Activated CD4-positive, CD25-positive, alpha-beta regulatory T cell treated with anti-CD3 and anti-CD28 coated beads, Interleukin-2, amount 50 U/mL, for 72 hours (primary cell): ENCODE measurements at places on chromosomes 2 and 18.

GRCh38 chr18:48605408-48605845 is 66.6 kb downstream of the CTIF start:
- no peak for DNase-seq

DNA sequence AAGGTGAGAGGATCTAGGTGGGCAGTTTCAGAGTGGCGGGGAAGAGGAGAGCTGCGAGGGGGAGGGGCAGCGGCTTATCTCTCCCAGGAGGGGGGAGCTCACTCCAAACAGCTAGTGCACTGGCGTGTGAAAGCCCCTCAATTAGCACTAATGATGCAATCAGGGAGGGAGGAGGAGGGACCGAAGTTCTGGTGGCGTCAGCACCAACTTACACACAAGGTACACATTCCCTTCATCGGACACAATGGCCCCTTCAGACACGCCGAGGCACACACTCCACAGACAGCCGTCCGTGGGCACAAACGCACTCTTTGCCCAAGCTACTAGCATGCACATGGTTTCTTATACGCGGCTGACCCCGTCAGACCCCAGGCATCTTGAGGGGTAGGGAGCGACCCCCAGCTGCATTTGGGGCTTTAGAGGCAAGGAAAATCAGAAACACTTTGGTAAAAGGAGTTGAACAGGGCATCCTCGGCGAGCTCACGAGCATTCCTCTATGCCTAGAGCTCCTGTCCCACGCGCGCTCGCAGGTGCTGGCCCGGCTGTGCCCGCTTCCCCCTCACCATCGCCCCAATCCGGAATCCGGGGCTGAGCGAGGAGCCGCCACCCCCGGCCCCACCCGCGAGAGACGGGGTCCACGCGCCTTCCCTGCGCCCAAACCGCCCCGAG is 868 bp upstream of the PKDCC start:
- DNase-seq, result no peak

DNA sequence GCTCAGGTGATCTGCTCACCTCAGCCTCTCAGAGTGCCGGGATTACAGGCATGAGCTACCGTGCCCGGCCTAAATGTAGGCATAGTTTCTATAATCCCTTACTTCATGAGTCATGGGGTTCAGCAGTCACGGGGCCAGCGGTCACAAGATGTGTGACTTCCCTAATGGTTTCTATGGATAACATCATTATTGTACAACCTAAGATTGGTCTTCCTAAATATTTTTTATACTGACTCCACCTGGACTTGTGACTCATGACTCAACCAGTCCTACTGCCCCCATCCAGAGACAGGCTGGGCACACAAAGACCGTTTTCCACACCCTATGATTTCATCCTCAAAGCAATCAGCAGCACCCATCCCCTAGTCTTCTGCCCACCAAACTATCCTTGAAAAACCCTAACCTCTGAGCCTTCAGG is 15.9 kb downstream of the FAM210A start:
- no peak for DNase-seq

GRCh38 chr2:14189929-14190328 is 442.6 kb upstream of the LRATD1 start:
- DNase-seq, result no peak

DNA sequence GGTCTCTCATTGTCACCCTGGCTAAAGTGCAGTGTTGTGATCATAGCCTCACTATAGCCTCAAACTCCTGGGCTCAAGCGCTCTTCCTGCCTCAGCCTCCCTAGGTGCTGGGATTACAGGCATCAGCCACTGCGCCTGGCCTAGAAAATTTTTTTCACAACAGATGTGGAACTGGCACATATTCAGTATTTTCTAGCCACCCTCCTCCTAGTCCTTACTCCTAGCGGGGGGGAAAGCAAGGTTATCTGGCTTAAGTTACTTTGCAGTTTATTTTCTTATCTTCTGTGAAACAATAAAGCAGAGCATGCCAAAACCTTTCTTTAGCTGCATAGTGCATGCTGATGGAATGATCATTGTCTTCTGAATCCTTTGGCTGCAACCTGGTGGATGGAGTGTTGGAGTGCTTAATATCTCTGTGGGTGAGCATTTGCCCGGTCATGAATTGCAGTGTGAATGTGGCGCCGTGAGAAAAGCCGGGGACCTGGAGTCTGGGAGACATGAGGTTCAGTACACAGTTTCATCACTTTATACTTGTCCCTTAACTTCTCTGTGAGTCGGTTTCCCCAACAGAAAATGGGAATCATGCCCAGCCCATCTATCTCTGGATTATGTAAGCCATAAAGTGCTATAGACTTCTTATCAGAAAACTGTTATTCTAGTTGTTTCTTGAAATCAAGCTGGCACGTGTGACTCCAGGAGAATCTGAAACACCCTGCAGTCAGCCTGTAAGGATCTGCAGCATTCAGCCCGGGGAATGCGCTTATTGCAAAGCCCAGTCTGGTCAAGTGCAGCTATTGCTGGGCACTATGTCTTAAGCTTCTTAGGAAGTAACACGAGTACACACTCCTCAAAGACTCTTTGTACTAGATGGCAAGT is 38.2 kb upstream of the MAP3K20 start:
- no peak for DNase-seq

DNA sequence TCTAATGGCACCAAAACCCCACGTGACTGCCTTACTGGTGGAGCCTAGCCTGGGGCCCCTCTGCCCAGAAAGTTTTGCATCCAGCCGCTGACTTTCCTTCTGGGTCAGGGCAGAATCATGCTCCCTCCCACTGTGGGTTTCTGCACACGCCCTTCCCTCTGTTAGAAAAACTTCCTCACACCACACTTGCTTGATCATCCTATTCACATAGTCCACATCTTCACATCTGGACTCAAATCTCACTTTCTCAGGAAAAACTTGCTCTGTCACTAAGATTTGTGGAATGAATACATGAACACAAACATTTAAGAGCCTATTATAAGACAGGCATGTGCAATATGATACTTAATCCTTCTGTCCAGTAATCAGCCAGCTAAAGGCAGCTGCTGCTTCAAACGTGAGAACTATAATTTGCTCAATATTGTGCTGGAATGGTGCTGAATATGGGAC is 274.7 kb downstream of the RND3 start:
- no peak for DNase-seq

- no peak for DNase-seq
Measured at GRCh38 chr18:26290385-26290784, 64.1 kb downstream of the TAF4B start.

- DNase-seq, result no peak
Measured at GRCh38 chr18:71630696-71631095, 913.4 kb downstream of the CBLN2 start.

GRCh38 chr2:144256996-144257707 is 262.8 kb downstream of the ZEB2 start:
- no peak for DNase-seq

GRCh38 chr2:168433527-168433926 is 22.5 kb upstream of the CERS6 start:
- DNase-seq, result no peak

GRCh38 chr2:69026026-69026425 is 13.0 kb downstream of the ANTXR1 start:
- no peak for DNase-seq

DNA sequence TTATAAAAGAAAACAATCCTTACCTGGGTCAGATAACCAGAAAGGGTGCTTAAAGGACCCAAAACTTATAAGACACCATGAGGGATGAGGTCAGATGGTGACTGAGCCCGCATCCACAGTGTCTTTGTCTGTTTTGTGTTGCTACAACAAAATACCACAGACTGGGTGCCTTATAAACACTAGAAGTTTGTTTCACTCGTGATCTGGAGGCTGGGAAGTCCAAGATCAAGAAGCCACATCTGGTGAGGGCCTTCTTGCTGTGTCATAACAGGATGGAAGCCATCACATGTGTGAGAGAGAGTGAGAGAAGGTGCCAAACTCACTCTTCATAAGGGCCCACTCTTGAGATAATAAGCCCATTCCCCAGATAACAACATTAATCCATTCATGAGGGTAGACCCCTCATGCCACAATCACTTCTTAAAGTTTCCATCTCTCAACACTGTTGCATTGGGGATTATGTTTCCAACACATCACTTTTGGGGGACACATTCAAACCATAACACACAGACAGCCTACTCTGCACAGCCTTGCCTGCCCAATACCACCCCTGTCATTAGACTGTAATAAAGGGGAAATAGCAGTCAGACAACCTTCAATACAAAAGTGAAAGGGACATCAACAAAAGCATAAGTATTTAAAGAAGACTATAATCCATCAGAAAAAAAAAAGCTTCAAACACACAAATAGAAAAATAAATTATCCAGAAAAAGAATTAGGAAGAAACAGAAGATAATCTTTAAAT is 249.8 kb downstream of the ANAPC1 start:
- no peak for DNase-seq

DNA sequence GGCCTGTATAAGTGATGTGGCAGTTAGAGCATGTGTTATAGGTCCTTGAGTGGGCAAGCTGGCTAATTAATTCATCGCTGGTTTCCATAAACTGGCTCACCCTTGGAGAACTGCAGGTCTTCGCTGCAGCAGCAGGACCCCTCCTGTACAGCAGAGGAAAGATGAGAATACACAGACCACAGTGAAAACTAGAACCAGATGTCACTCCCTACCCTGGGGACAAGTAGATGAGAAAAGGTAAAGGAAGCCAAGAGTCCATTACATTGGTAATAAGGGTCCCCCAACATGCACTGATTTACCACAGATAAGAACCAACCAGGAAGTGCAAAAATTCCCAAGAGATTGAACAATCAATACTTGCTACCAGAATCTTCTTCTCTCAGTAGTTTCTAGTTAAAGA is 415.6 kb upstream of the LYPD1 start:
- DNase-seq, result no peak

DNA sequence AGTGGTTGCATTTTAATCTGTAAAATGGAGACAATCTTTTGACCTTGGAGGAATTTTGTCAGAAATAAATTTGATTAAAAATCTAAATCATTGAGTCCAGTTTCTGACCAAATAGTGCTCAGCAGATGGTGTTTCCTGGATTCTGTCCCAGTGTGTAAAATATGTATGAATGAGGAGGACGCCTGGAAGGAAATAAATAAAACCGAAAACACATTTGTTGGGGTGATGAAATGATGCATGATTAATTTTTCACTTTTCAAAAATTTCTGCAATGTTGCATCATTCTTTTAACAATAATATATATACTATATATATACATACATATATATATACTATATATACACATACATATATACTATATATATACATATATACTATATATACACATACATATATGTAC is 261.1 kb upstream of the TRIB2 start:
- no peak for DNase-seq

DNA sequence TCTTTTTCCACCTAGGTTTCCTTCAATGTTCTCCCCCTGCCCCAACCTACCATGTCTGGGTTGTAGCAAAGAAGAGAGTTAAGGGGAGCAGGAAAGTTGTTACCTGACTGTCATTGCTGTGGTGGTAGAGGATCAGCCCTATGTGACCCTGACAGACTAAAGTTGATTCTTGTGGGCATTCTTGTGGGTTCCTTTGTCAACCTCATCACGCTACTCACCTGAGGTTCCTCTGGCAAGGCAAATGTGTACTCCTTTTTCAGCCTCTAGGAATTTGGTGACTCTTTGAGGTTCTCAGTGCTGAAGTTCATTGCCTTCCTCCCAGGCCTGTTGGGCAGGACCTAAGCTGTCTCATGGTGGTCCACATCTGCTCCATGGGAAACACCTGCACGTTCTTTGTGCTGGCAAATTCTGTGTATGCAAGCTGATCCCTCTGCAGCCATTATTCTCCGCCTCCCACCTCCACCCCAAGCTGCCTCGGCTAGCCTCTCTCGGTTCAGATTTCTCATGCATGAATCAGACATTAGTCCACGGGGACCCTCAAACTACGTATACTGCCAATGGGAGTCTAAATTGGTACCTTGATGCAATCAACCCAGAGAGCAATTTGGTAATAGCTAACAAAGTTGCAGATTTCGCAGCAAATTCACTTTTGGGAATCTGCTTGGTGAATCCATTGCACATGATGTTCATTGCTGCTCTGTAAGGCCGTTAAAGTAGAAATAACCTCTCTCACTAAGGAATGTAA is 1.5 kb upstream of the GMCL1 start:
- DNase-seq, result no peak

DNA sequence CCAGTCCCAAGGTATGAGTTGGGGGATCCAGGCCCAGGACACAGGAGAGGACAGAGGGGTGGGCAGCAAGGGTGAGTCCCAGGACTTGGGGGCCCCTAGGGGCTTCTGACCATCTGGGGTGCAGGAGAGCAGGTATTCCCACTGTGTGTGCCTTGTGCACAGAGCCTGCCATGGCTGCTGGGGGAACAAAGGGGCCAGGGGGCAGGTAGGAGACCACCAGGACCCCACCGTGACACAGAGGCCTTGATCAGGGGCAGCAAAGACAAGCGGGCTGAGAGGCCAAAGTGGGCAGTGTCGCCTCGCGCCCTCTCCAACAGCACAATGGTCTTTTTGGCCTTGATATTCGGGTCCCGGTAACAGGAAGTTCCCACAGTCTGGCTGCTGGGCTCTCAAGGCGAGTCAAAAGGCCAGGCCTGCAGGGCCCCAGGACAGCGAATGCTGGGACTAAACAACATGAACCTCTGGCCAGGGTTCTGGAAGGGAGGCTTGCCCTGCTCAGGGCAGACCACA is 12.3 kb upstream of the GPR17 start:
- no peak for DNase-seq

- DNase-seq, result no peak
Measured at GRCh38 chr2:22281033-22281432, 1103.9 kb upstream of the KLHL29 start.

DNA sequence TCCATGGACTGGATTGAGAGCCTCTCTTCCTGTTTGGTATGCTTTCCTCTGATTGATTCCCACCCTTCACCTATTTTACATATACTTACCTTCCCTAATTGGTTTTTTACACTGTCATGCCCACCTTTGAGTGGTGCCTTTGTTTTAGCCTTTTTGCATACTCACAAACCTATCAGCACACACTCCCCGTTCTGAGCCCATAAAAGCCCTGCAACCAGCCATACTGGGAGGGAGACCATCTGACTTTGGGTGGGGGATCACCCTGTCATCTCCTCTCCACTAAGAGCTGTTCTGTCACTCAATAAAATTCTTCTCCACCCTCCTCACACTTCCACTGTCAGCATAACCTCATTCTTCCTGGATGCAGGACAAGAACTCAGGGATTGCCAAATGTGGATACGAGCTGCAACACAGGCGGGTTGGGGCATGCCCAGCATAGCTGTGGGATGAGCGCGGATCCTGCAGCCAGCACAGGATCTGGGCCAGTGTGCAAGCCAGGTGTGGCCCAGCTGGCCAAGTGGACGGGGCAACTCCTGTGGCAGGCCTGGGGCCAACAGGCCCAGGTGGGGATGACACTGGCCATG is 9.4 kb upstream of the MOB1A start:
- no peak for DNase-seq

DNA sequence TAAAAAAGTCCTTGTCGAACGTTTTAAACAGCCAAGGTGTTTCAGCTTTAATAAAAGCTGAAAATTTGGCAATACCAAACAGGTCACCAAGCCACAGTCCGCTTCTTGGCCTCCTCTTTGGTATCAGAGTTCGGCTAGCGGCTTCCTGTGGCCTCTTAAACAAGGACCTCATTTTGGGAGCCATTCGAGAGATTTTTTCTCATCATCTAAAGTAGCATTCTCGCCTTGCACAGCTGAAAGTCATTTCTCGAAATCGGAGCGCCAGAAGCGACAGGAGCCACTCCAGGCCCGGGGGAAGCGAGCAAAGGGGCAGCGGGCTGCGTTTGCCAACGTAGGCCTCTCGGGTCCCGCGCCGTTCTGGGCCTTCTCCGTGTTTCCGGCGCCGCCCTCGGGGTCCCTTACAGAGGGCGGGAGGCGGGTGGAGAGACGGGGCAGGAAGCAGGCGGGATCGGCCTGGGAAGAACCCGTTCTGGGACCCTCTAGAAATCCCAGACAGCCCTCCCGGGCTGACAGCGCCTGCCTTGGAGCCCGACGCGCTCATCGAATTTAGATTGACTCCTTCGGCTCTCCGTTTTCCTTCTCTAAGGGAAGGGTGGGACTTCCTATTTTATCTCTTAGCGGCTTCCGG is 522 bp upstream of the ZNF407 start:
- DNase-seq, result peak; percentile 72
